Left hindlimb (tissue), 1 donor: ENCODE measurements at places on chromosomes 3 and 15.

DNA sequence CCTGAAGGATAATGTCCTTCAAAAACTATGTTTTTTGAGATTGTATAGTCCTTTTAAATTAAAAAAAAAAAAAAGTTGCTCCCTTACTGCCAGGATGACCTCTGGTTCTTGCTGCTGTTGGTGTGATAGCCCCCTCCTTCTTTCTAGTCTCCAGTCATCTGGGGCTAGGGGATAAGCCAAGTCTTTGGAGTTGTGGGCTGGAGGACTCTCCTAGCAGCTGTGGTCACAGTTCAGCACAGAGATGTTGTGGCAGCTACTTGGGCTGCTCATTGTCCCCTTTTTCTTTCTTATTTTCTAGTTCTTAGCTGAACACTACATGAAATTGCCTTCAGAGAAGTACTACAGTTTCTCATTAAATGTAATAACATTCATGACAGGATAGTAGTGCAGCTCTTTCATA, 39.2 kb upstream of the APH1B start:
- DNase-seq = no peak

DNA sequence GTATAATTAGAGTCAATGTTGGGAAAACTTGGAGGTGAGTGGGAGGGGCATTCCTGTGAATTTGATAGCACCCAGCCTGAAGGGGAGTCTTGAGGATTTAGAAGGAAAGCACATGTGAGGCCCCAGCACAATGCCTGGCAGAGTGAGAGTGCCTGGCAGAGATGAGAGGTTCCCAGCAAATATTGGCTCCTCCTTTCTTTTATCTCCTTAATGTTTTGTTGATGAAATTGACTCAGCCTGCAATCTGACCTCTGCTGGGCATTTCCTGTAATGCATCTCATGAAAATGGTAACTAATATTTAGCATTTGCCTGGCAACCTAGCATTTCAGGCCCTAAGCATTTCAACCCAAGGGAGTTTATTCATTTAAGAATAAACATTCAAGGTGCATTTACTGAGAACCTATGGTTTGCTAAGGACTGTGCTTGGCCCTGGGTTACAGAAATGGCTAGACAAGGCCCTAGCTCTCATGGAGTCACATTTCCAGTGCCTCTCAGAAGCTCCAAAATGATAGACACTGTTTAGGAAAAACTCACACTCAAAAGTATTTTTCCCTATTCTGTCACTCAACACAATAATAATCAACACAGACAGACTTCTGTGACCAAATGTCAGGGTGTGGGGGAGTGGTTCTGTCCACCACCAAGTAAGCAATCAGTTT, 19.0 kb downstream of the PDHB start:
- no peak for DNase-seq

- DNase-seq = no peak
These were observed 60.9 kb upstream of the MAGI1 start for GRCh38 chr3:66099541-66100065.

DNA sequence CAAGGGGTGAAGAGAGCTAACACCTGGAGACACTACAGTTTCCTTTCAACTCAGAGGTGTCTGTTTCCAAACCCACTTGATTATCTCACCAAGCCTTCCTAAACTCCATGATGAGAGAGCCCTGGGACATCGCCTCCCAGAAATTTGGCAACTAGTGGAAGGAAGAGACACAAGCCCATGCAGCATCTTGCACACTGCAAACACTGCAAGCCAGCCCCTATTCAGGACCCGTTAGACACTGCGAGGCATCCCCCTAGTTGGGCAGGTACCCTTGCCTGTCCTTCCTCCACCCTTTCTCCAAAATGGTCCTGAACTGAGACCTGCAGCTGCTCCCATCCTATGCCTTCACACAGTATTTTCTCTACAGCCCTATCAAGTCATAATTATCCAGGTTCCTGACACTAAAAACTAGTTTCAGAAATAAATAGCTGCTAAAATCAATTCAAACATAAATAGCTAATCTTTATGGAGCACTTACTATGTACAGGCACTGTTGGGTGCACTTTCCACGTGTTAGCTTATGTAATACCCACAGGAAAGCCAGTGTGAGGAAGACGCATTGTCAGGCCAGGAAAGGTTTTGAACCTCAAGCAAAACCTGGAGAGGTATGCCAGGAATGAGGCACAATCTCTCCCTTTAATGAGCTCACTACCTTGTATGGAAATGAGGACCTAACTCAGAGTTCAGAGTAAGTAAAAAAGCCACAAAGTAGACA, 2.8 kb downstream of the MAGI1 start:
- no peak for DNase-seq

DNA sequence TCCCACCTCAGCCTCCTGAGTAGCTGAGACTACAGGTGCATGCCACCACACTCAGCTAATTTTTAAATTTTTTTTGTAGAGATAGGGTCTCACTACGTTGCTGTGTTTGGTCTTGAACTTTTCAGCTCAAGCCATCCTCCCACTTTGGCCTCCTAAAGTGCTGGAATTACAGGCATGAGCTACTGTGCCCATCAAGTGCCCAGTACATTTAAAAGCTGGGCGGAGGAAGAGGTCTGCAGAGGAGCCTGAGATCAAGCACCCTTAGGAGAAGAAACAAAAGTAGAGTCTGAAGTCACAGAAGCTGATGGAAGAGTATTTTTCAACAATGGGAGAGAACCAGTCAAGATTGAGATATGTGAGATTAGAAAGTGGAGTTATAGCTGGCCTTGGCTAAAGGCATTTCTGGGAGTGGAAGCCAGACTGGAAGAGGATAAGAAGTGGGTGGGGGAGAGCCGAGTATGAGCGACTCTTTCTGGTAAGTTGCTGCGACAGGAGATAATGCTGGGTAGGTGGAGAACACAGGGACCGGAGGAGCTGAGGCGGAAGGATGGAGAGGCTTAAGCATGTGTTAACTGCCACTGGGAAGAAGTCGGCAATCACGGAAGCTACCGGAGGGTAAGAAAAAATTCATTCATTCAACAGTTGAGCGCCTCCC, 782 bp upstream of the IREB2 start:
- DNase-seq = no peak

DNA sequence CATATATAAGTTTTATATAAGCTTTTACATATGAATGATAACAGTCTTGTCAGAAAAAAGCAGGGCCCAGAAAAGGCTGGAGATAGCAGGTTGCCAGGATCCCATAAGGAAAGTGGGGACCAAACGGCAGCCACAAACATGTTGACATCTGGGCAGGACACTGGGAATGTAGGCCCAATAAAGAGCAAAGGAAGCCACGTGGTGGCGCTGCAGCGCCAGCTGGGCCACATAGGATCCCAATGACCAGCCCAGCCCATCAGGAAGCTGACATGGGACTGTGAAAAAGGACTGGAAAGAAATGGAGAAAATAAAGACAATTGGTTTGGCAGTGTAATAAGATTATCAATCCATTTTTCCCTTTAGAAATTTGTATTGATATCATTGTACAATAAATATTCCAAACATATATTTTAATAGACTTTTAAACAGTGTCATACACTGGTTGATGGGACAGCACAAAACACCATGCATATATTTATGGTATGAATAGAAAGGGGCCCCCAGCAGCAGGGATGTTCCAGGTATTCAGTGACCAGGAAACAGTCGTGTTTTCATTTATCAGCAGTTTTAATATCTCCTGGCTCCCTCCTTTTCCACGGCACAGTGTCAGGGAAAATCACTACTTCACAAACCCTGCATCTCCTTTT, 89.0 kb upstream of the STRIT1 start:
- DNase-seq = no peak

DNA sequence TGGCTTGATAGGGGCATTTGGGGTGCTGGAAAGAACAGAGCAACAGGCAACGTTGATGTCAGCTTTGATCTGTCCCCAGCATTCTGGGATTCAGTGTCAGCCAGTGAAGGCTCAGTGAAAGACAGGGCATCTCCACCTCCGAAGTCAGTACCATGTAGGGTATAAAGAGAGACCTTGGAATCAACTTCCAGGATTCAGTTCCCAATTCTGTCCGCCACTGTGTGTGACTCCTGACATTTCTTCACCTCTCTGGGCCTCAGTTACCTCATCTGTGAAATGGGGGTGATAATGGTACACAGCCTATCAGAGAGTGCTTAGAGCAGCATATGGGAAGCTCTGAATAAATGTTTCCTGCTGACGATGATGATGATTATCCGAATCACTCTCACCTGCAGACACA, 55.6 kb upstream of the FLNB start:
- no peak for DNase-seq

DNA sequence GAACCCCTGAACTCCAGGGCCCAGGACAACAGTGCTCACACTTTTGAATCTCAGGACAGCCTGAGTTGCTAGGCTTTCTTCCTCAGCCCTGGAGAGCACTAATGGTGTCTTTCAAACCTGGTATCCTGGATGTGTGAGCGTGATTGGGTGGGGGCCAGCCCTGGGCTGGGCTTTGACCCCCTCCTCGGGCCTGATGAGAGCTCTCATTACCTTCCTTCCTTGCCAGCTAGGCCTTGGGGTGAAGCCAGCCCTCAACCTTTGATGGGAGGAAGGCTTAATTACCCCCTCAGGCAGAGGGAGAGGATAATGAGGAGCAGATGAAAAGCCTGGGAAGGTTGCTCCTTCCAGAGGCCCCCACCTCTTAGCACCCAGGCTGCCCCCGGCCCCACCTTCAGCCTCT, 31.1 kb upstream of the INSYN1 start:
- DNase-seq = no peak

- no peak for DNase-seq
These were observed 18.4 kb downstream of the GOLGB1 start for GRCh38 chr3:121730940-121731687.

DNA sequence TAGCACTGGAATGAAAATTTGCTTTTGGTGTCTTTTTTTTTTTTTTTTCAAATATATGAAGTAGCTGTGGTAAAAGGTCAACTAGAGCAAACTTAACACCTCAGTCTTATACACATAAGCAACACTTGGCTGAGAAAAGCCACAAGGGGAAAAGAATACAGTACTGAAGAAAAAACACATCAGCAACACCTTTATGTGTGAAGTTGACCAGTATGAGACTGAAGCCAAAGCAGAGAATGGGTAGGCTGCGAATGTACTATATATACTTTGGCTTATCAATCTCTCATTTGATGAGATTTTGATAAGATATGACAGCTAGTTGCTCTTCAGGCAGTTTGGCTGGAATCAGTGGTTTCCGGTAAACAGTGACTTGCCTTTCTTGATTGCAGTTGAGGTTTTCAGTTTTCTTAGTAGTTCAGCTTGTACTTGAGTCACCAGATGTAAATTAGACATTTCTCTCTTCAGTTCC, 22.0 kb upstream of the ZCWPW2 start:
- no peak for DNase-seq

DNA sequence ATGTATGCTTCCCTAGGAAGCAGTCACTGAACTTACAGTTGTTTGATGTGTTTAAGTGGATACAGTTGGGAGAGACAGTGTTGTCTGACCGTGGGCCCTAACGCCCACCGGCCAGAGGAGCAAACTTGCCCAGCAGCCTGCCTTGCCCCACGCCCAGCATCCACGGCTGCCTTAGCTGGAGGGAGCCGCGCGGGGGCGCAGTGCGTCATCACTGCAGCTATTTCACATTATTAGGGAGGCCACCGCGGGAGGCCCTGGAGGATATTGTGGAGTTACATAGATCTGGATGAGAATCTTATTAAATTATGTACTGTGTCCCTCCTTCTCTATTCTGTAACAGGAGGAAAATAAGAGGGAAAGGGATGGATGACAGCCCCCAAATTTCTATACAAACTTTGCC, 267.2 kb downstream of the GABRG3 start:
- DNase-seq = no peak

DNA sequence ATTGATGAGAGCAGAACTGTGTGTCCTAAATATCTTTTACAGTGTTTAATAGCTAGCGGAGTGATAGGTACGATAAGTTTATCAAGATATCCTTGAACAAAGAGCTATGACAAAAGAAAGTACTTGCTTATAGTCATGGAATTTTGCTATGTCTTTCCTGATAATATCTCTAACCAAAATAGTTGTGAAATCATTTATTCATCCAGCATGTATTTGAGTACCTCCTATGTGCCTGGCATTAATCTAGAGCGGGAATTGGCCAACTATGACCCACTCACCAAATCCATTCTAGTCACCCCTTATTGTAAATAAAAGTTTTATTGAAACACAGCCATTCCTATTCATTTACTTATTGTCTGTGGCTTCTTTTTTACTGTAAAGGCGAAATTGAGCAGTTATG, 46.6 kb downstream of the ZFAND6 start:
- no peak for DNase-seq

DNA sequence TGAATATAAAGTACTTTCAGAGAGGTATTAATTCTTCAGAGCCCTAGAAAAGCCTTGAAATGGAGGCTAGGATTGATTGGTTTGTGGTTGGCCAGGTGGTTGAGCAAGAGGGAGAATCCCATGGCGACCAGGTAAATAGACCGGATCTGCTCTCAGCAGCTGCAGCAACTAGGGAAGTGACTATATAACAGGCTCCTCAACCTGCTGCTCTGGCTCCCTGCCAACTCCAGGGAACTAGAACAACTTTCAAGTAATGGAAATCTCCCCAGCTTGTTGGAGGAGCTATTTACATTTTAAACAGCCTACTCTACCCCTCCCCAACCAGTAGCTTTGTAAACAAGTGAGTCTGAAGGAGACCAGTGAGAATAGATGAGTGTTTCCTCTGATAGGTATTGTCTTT, 121.8 kb upstream of the CADM2 start:
- no peak for DNase-seq

DNA sequence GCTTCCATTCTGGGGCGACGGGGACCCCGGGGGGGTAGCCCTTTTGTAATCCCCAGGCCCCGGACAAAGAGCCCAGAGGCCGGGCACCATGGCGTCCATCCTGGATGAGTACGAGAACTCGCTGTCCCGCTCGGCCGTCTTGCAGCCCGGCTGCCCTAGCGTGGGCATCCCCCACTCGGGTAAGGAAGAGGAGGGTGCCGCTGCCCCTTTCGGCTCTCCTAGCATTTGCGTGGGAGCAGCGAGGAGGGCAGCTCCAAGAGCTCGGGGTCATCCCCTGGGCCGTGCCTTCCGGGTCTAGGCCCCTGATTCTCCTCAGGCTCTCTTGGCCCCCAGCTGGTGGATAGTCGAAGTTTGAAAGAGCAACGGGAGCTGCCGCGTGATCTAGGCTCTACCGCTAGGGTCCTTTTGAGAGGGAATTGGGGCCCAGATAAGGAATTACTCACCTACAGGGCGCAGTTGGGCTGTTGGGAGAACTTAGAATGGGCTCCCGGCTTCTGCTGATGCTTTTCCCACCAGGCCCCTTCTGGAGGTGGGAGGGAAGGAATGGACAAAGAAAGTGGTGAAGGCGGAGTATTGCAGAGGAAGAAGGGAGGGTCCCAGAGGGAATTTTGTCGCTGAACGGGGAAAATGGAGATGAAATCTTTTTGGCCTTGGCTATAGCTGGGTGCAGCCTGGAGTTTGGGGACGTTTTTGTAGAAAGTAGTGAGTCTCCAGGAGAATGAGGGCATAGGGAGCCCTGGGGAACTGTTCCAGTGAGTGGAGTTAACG, 615 bp downstream of the VPS18 start:
- no peak for DNase-seq

DNA sequence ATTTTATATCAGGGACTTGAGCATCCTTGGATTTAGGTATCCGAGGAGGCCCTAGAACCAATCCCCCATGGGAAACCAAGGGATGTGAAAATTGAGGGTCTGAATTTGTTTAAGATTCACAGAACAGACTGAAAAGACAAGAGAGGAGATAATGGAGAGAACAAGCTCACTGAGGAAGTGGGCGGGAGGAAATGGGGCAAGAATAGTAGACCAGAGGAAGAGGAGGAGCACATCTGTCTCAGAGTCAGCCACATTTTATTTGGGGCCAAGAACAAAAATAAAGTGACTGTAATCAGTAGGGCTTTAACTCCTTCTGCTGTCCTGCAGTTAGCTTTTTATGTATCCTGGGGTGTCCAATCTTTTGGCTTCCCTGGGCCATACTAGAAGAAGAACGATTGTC, 63.8 kb downstream of the BLM start:
- DNase-seq = no peak
